ENCODE measurements at places on chromosomes 11 and 22.

GRCh38 chr22:46066691-46067090, 83.6 kb upstream of the PPARA start:
- DNase-seq: no peak

GRCh38 chr11:110186867-110187266, 93.7 kb downstream of the ZC3H12C start:
- DNase-seq: no peak

DNA sequence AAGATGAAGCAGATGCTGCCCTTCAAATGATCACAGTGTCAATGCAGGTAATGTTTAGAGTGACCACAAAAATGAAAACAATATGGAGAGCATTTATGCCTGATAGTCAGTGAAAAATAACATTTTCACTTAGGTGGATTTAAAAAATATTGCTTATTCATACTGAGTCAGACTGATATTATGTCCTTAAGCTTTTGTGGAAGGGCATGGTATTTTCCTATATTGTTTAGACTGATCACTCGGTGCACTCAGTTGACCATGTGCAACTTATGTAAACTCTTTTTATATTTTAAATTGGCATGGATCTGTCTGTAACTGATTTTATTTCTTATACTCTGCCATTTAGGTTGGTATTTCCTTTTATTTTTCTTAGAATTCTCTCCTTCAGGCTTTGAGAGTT, 106.6 kb downstream of the DYNC2H1 start:
- DNase-seq: no peak

GRCh38 chr22:27501191-27501936, 300.2 kb downstream of the MN1 start:
- no peak for DNase-seq

DNA sequence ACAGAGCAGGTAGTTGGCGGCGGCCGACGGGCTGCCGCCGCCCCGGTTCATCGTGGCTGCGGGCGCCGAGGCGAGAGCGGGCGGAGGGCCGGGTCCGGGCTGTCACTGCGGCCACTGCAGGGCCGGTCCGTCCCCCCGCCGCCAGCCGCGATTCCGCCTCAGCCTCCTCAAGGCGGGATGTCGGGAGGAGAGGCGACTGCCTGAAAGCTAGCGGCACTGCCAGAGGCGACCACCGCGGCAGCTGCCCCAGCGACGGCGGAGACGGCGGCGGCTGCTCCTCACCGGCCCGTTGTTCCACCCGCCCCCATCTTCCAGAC, 234 bp downstream of the SESN3 start:
- no peak for DNase-seq

GRCh38 chr11:109819410-109819809, 273.8 kb upstream of the ZC3H12C start:
- no peak for DNase-seq

GRCh38 chr22:31556627-31557203, 60.4 kb downstream of the SFI1 start:
- no peak for DNase-seq

GRCh38 chr22:24494528-24495364, at the start of gene UPB1:
UPB1 (plus strand) TSS chr22:24495332; CDS start chr22:24495404, 72 bp downstream.
- DNase-seq: no peak

GRCh38 chr11:789943-790342, at the start of gene CEND1:
CEND1 (minus strand) TSS chr11:790090; CDS start chr11:788576, 1,514 bp downstream.
- peak; percentile 30 for DNase-seq

- DNase-seq: no peak
Measured at GRCh38 chr11:118049771-118050170, 27.1 kb upstream of the TMPRSS4 start.

- DNase-seq: no peak
Measured at GRCh38 chr11:134714021-134714656, 302.1 kb upstream of the B3GAT1 start.

DNA sequence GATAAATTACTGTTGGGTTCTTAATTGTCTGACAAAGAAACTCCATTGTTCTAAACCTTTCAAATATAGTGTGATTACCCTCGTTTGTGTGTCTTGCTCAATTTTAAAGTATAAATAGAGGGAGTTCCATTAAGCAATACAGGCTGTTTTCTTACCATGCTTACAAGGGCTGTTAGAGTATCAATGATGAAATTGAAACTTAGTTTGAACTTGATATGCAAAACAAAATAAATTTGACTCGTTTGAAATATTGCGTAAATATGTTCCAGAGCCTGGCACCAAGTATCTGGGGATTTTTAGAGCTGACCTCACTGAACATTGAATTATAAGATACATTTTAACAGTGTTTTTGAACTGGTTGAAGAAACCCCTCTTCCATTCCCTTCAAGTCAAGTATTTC, 31.7 kb downstream of the TEAD1 start:
- DNase-seq: no peak

- peak; percentile 11 for DNase-seq
Measured at GRCh38 chr11:8813658-8814057, 97.3 kb upstream of the AKIP1 start.
